Keratinocyte (primary cell): ENCODE measurements at places on chromosomes 7 and 10. TPM values are rescaled to one million over a fixed set of nuclear protein-coding genes. Genes with fewer than 3 reads are reported as not detected.

Gene TEX47
- polyA plus RNA-seq: not detected in 3 replicates

- no peak for DNase-seq
Observed at GRCh38 chr10:75612904-75613684, 181.7 kb downstream of the LRMDA start.

Gene MYL10
- not detected in 3 replicates for polyA plus RNA-seq

DNA sequence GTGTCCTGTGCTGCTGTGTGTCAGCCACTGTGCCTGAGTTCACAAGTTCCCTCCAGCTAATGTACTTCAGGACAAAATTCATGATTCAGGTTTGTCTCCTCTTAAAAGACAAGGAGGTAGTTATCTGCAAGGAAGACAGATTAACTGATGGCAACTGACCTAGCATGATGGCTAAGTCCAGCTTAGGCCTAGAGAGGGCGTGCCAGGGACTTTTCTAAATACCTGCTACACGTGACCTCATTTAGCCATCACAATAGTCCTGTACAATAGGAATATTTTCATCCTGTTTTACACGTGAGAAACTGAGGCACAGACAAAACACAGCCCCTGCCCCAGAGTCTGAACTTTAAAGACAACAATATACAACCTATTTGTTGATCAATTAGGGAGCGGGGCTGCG lies 275.7 kb downstream of the XPNPEP1 start:
- DNase-seq: no peak

- DNase-seq: no peak
Observed at GRCh38 chr7:13188236-13188805, 500.9 kb downstream of the ARL4A start.

GRCh38 chr10:118818621-118819221 lies 64.0 kb upstream of the CACUL1 start:
- no peak for DNase-seq

DNA sequence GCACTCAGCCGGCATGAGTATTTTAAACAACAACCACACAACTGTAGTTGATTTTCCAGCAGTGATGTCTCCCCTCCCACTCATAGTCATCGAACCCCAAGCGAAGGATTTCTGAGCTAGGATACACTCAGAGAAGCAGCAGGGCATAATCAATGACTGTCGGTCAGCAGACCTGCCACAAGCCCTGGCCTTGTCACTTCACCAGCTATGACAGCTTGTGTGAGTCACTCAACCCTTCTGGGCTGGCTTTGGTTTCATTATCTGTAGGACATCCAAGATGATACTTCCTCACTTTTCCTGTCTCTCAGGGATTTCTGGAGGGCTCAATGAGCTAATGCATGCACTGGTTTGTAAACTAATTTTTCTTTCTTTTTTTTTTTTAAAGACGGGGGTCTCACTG lies 22.0 kb upstream of the UBE3C start:
- no peak for DNase-seq

- no peak for DNase-seq
Observed at GRCh38 chr10:21509341-21510240, 15.9 kb downstream of the SKIDA1 start.

GRCh38 chr7:97871659-97872024 lies 566 bp downstream of the ASNS start:
- no peak for DNase-seq

GRCh38 chr7:138712652-138713051 lies 11.5 kb upstream of the SVOPL start:
- no peak for DNase-seq

DNA sequence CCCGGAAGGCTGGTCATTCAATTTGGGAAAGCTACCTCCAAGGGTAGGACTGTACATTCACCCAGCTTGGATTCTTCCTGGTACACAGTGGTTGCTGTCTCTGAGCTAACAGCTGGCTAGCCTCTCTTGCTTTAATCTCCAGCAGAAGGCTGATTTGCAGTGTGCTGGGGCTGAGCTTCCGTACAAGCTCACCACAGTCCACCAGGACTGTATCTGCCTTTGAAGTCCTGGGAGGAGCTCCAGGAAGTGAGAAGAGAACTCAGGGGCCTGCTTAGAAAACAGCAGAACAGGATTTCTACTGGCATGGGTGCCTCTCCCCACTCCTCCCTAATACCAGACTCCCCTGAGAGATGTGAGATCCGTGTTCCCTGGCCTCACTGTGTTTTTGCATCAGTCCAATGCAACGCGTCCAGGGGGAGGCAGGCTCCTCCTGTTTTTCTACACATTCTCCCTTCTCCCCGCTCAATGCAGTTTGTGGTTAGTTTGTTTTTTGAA lies 6.6 kb downstream of the AFAP1L2 start:
- no peak for DNase-seq

DNA sequence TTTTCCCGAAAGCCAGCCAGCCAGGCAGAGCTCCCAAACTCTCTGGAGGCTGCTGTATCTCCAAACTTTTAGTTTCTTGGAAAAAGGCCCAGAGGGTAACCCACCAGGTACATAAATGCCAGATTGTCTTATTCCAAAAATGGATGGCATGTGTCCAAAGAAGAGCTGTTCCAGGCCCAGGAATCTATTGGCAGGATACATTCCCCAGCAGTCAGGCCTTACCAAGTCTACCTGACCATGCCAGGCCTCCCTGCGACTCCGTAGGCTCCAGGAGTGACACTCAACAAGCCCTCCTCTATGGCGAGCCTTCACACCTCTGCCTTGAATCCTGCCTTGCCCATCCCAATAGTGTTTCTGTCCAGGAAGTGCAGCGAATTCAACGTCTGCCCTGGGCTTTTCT lies 95.6 kb downstream of the GRB10 start:
- no peak for DNase-seq

GRCh38 chr10:124480860-124481259 lies 19.2 kb downstream of the LHPP start:
- DNase-seq: no peak

DNA sequence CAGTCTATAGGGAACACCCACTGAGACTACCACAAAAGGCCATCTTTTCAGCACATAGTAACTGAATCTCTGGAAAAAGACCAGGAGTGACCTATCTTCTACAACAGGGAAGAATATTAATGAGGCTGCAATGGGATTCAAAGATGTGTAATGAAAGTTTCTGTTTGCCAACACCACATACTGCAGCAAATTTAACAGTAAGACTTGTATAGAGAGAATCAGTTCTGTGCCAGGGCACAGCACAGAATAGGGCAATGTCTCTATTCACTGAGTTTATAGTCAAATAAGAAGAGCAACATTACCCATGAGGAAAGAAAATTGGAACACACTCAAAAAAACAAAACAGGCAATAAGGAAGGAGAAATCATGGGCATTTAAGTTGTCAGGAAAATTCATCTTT lies 91.4 kb upstream of the PTN start:
- no peak for DNase-seq

Gene FRMD4A
- 12.1 to 20.8 TPM (median 12.9 TPM) in 3 replicates for polyA plus RNA-seq
